ENCODE measurements at places on chromosomes 3 and 15. TPM values are rescaled to one million over a fixed set of nuclear protein-coding genes. Genes with fewer than 3 reads are reported as not detected.

DNA sequence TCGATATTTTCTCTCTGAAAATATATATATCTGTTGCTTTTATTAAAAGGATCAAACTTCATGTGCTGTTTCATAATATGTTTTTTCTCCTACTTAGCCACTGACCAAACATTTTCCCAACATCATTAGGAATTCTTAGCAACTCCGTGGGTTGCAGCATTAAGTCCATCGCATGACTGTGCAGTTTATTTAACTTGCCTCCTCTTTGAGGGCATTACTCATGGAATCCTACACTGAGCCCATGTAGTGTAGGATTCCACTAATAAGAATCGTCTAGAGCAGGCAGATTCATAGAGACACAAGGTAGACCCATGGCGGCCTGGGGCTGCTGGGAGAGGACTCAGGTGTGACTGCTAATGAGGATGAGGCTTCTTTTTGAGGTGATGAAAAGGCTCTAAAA is 49.3 kb downstream of the CMTM6 start:
- DNase-seq, result no peak

DNA sequence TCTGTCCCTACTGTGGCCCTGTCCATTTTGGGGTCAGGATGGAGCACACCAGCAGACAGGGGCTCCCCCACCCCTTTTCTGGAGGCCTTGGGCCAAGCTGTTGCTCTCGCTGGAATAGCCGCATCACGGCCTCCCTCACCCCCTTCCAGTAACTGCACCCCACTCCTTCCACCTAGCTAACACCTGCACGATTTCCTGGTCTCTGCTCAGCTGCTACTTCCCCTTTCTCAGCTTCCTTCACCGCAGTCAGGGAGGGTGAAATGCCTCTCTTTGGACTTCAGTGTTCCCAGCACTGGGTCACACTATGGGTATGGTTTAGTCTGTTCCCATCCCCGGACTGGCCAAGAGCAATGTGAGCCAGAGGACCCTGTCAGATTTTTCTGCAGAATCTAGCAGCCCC is 400.2 kb downstream of the MCTP2 start:
- DNase-seq, result no peak

- no peak for DNase-seq
Measured at GRCh38 chr3:98972720-98973119, 71.2 kb upstream of the DCBLD2 start.

A4GNT gene
- total RNA-seq, result not detected

ARID3B gene
- 2.0 TPM for total RNA-seq

DNA sequence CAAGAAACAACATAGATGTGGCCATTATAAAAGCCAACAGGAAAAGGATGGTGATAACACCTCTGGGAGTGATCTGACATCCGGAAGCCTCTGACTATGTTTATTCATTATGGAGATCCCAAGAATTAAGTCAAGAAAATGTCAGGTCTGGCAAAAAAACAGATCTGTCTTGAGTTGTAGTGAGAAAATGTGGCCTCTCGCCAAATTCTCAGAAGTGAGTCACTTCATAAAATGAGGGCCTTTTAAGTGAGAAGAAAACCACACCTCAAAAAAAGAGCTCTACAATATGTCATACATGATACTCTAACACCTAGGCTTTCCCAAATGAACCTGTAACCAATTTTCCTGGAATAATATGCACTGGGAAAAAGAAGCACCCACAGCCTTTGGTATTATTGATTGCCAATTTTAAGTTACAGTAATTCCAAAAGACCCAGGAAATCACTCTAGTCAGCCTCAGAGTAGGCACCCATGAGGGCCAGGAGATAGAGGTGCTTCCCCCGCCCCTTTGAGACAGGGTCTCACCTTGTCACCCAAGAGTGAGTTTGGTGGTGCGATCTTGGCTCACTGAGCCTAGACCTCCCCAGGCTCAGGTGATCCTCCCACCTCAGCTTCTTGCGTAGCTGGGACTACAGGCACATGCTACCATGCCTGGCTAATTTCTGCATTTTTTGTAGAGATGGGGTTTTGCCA is 38.0 kb downstream of the CCR3 start:
- no peak for DNase-seq

GRCh38 chr3:55271549-55271948 is 215.6 kb downstream of the WNT5A start:
- DNase-seq, result no peak

GRCh38 chr3:151394611-151395010 is 10.1 kb upstream of the P2RY12 start:
- no peak for DNase-seq

Measured in left ventricle myocardium superior (tissue), 1 donor.